ENCODE measurements at places on chromosomes 4 and X.

GRCh38 chr4:27364509-27364908 is 503.9 kb downstream of the STIM2 start:
- no peak for DNase-seq

DNA sequence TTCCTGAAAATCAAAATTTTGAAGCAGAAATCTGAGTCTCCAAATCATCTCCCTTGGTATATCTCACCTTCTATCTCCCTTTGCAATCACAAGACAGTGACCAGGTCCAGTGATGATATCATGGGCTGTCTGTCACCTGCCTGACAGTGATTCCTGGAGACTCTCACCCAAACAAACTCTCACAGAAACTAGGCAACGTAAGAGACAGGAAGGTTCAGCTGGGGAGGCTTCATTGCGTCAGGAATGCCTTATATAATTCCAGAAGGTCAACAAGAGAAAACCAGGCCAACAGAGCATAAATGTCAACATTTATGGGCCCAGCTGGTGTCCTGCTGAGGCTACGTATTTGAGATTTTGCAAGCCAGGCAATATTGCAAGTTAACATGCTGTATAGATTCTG is 412.7 kb downstream of the KCNIP4 start:
- no peak for DNase-seq

GRCh38 chrX:129599499-129599898 is 55.3 kb downstream of the APLN start:
- DNase-seq, result no peak

DNA sequence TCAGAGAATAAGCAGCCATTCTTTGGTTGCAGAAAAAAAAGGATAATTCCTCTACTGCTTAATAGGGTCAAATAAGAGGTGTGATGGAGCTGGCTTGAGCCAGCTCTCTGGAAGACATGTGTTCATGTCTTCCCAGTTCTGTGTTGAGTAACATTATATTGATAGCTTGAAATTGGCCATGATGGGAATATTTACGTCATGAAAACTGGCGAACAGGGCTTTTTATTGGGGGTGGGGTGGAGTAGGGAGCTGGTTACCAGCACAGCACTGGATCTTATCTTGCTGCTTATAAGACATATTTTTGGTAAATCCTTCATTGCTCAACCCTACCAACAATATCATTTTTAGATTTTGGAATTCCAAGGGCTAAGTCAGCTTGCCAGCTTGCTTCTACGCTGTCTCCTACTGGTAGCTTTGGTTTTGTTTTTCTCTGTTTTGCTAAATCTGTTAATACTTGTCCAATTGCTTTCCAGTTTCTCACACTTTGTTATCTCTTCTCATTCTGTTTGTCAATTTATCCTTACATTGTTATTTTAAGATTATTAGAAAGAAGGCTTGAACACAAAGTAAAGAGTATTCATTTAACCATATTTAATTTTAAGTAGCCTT is 25.3 kb upstream of the GBA3 start:
- no peak for DNase-seq

DNA sequence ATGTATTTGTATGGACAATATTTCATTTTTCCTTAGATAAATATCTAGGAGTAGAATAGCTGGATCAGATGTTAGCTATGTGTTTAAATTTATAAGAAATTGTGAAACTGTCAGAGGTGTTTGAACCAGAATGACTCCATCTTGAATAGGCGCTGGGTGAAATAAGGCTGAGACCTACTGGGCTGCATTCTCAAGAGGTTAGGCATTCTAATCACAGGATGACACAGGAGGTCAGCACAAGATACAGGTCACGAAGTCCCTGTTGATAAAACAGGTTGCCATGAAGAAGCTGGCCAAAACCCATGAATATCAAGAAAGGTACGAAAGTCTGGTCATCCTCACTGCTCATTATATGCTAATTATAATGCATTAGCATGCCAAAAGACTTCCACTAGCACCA is 36.3 kb upstream of the SPIN4 start:
- DNase-seq, result no peak

DNA sequence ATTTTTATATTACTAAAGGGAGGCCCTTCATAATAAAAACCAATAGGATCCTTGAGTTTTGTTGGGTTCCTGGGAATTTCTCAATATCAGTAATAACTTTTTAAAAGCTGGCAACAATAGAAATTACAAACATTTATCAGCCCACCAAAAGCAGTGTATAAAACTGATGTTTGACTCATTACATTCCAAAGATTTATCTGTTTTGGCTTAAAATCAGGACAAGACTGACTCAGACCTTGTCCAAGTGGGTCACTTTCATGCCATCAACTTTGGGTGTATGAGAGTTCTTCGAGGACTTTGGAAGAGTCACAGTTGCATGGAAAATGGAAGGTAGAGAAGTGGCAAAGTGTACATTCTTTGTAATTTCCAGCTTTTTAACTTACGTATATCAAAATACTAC is 102.8 kb downstream of the FRMPD4 start:
- no peak for DNase-seq

- no peak for DNase-seq
These were observed 17.7 kb upstream of the SLC7A11 start for GRCh38 chr4:138259824-138260223.

GRCh38 chr4:85498068-85498733 is 23.3 kb downstream of the ARHGAP24 start:
- DNase-seq, result no peak

DNA sequence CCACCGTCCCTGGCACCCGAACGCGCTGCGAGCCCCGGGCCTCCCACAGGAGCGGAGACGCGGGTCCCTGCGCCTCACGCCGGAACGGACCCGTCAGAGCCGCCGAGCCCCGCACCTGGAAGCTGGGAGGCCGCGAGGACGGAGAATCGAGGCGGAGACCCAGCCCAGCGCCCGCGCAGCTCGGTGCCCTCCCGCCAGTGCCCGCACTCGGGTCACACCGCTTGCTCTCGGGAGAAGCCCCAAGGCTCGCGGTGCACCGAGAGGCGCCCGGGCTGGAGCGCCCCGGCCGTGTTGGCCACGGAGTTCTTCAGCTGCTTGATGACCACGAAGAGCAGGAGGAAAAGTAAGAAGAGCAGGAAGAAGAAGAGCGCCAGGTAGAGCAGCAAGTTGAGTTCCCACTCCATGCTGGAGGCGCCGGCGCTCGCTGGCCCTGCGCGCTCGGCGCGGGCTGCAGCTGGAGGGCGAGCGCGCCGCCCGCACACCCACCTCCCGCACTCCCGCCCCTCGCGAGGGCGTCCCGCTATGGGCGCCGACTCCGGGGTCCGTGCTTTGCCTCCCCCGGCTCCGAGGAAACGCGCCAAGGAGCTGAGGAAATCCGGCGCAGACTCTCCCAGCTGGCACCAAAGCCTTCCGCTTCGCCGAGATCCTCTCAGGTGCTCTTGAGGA is at the start of gene SMIM43:
Gene SMIM43 (minus strand): TSS at position 463 of the 666 bp plus-strand sequence. CDS start 59 bp downstream, at position 404.
- DNase-seq, result no peak

GRCh38 chrX:38304010-38304409 is 23.3 kb downstream of the RPGR start:
- no peak for DNase-seq

- DNase-seq, result no peak
These were observed 3.0 kb downstream of the GPC4 start for GRCh38 chrX:133412246-133412645.

GRCh38 chrX:84118315-84118714 is 69.7 kb downstream of the RPS6KA6 start:
- DNase-seq, result no peak

DNA sequence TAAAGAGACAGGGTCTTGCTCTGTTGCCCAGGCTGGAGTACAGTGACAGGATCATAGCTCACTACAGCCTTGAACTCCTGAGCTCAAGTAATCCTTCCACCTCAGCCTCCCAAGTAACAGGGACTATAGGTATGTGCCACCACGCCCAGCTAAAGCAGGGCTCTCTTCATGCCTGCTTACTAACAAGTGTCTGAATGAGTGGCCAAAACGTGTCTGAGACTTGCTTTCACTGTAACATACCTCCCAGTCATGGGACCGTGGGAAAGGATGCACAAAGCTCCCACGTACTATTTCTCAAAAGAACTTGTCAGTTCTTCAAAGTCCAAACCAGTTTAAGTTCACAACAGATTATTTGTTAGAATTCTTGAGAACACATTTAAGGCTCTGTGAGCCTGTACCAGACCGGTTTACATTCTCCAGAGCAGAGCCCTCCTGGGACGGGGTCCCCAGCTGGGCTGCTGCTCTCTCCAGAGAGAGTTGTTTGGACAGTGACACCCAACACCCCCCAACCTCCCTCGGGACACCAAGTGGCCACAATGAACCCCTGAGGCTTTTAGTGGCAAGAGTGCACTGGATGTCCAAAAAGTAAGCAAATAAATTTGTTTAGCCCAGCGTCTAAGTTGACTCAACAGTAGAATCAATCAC is 24.1 kb downstream of the SH3KBP1 start:
- no peak for DNase-seq

GRCh38 chr4:113404167-113404571 is 354.7 kb downstream of the ANK2 start:
- no peak for DNase-seq

DNA sequence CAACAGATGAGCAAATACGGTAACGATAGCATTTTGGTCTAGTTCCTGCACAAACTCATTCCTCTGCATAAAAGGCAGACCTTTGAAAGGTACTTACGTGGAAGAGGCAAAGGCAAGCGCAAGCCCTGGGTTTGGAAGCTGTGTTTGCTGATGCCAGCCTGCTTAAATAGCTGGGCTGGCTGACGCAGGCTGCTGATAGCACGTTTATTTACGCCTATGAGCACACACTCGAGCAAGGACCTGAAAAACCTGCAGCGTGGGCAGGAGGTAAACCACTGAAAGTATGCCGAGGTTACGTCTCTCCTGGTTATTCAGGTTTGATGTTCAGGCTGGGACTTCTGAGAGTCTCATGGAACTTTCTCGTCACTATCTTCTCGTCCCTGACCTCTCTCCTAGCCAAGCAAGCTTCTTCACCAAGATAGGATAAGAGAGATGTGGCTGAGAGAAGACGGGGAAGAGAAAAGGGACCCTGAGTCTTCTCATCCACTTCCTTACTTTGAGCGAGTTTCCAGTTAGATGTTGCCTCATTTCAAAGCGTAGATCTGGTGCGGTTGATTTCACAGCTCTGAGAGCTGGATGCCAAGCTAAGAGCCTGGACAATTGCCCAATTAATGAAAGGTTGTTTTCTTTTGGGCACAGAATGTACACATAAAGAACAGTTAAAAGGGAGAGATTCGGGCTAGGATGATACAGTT is at the start of gene HOPX:
Gene HOPX (minus strand): TSS at position 139 of the 695 bp plus-strand sequence. CDS start 23,480 bp downstream, outside the sequence.
- DNase-seq, result peak; percentile 63
